ENCODE measurements at places on chromosomes 6 and 20.

DNA sequence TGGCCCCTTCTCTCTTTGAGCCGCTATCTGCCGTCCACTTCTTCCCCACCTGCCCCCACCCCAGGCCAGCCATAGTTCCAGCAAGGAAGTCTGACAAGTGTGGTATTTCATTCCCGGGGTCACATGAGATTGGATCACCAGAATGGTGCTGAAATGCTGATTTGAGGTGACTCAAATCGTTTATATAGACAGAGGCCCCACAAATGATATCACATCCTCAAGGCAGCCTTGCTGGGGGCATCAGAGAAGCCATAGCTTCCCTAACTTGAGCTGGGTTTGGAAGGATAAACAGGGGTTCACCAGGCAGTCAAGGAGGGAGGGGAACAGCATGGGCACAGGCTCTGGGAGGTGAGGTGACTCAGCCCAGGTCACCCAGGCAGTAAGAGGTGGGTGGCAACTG, 9.9 kb downstream of the SDCBP2 start:
- no peak for DNase-seq

- no peak for DNase-seq
Observed at GRCh38 chr20:30815577-30816181, 441.8 kb upstream of the DEFB115 start.

- DNase-seq: no peak
Observed at GRCh38 chr6:79895382-79896074, 51.8 kb downstream of the ELOVL4 start.

DNA sequence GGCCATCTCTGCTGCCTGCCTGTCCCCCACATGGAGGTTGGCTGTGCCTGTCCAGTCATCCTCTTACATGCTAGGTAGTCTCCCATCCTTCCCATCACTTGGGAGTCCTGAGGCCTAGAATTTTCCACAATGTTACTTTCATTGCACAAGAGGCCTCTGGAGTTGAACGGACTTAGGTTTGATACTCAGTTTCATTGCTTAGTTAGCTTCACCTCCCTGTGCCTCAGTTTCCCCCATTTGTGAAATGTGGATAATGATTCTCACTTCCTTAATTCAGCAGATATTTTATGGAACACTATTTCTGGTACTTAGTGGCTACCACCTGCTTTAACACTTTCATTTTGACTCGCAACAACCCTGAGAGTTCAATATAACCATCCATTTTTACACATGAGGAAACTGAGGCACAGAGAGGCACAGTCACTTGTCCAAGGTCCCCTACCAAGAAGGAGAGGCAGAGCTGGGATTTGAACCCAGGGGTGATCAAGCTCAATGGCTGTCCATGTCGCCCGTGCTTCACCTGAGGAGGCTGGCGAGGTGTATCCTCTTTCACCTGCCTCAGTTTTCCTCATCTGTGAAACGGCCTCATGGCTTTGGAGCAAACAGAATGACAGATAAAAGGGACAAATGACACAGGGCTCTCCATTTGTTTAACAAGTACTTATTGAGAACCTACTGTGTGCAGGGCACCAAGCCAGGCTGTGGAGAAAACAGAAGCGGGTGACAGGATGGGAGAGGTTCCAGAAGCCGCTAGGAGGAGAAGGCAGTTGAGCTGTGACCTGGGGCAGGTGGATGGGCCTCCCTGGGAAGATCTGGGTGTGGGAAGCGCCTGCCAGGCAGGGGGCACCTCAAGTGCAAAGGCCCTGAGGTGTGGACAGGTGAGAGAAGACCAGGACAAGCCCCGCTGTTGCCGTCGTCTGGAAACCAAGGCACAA, 154.3 kb upstream of the PTPN1 start:
- no peak for DNase-seq

DNA sequence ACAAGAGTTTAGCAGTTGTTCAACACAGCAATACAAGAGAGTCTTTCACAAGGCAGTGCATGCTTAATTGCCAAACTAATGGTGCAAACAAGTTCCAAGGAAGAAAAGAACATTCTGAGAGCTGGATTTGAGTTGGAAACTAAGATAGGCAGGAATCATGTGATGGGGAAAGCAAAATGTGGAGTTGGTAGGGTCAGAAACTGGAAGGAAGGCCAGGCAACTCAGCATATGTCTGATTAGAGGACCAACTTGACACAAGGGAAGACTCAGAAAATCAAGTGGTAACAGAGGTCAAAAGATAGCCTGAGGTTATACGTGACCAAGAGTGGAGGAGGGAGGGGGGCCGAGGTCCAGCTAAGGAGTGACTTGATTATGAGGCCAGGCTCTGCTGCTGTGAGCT, 117.3 kb downstream of the SMLR1 start:
- DNase-seq: no peak
